ENCODE measurements at places on chromosomes 3 and 15.

DNA sequence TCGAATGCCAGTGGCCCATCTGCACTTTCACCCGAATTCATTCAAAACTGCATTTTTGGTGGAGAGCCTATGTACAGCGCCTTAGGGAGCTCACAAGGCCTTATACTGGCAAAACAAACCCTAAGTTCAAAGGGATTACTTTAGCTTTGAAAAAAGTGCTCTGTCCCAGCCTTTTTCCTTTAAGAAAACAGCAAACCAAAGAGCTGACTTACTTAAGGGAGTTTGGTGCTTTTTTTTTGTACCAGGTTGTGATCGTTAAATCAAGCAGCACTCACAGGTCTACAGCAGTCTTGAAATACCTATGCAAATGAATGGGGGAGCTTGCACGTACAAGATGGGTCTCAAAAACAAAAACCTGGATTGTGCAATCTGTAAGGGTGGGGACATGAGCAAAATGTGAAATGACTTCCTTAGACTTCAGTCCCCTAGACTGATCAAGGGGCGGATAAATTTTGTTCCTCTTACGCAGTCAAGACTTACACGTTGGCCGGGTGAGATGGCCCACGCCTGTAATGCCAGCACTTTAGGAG lies 11.6 kb upstream of the PIK3CB start:
- DNase-seq = no peak

- DNase-seq = no peak
Observed at GRCh38 chr3:33488683-33489082, 48.5 kb upstream of the UBP1 start.

DNA sequence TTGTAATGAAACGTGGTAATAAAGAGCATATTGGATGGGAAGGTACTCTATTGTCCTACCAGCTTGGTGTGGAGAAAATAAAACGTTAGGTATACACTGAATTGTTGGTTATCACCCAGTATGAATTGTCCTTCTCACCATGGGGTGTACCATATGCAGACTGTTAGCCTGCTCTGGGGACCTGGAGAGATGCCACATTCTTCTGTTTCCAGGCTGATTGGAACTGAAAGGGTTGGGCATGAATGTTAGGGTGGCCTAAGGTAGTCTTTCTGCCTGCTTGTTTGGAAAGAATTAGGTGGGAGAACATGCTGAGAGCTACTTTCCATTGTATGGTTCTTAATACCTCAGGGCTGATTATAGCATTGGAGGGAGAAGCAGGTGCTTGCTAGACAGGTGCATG lies 340.6 kb downstream of the PTPRG start:
- DNase-seq = no peak

DNA sequence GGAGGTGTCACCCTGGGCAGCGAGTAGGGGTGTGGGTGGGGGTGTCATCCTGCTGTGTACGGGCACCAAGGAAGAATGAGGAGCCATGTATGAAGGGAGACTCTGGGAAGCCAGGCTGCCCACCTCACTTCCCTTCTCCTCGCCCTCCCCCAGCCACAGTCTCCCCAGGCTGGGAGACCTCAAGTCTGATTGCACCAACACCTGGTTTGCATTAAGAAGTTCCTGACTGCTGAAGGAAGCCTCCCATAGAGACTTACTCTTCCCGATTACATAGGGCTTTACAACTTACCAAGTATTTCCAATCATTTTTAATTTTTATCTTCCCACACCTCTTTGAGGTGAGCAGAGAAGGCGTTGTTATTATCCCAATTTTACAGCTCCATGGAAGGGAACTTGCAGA lies 29.5 kb upstream of the SMAD3 start:
- no peak for DNase-seq

GRCh38 chr3:13689373-13690260 lies 140.7 kb downstream of the FBLN2 start:
- no peak for DNase-seq

GRCh38 chr3:178536211-178537079 lies at the start of gene KCNMB2:
Gene KCNMB2, plus strand, starts transcription at chr3:178536436.
- no peak for DNase-seq

DNA sequence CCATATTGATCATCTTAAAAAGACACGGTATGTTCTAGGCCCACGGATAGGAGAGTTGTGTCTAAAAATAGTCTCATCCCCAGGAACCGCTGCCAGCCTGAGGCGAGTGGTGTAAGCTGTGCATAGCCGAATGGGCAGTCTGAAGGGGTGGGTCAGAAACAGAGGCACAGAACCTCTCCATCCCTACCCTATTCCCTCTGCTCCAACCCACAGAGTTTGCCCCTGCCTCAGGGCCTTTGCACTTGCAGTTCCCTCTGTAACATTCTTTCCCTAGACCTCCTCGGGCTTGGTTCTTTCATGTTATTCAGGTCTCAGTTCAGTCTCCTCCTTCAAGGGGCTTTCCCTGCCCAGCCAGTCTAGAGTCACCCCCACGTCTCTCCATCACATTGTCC lies 4.8 kb downstream of the SCN5A start:
- peak; percentile 25 for DNase-seq

DNA sequence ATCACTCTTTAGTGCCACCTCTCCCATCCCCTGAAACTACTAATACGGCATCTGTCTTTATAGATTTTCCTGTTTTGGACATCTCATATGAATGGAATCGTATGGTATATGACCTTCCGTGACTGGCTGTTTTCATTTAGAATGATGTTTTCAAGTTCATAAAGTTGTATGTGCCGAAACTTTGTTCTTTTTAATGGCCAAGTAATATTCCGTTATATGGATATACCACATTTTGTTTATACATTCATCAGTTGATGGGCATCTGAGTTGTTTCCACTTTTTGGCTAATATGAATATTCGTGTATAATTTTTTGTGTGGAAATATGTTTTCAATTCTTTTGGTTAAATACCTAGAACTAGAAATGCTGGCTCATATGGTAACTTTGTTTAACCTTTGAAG lies 49.5 kb downstream of the PIAS1 start:
- no peak for DNase-seq

- DNase-seq = peak; percentile 50
Observed at GRCh38 chr3:128794067-128794768, 68.2 kb downstream of the RAB7A start.

GRCh38 chr3:12785096-12785495 lies 11.4 kb upstream of the CAND2 start:
- no peak for DNase-seq

- peak; percentile 85 for DNase-seq
Observed at GRCh38 chr3:45978006-45978761, 17.4 kb downstream of the FYCO1 start.

- DNase-seq = no peak
Observed at GRCh38 chr3:116716490-116716889, 6.9 kb downstream of the TUSC7 start.

DNA sequence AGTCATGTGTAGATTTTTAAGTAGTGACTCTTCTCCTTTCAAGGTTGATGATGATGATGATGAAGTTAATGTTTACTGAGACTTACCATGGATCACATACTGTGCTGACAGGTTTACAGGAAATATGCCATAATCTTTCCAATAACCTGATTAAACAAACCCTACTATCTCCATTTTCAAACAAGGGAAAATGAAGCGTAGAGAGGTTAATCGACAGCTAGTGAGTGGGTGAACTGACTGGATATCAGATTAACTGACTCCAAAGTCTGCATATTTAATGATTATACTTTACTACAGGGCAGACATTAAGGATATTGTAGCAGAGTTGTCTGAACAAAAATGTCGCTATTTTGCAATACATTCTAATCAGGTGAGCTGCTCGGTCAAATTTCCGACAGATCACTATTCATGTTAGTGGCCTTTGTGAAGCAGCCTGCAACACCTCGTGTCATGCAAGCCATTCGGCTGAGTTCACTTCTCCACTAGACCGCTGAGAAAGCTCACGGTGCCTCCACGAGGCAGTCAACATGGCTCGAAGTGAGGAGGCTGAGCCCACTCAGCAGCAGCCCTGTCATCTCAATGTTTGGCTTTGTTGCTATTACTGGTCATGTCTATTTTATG lies 264.2 kb downstream of the NFKBIZ start:
- DNase-seq = no peak

DNA sequence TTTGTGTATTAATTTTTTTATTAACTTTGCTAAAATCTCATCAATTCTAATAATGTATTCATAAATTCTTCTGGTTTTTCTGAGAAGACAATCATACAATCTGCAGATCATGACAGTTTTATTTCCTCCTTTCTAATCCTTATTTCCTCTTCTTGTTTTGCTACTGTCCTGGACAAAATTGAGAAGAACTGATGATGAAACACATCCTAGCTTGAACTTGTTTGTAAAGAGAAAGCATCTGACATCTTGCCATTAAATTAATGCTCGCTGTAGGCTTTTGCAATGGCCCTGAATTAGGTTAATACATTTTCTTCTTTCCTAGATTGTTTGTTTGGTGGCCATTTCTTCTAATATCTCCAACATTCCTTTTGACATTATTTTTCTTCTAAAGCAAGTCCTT lies 110.9 kb upstream of the TPM1 start:
- DNase-seq = no peak

GRCh38 chr3:99419116-99419515 lies 219.3 kb upstream of the COL8A1 start:
- no peak for DNase-seq

DNA sequence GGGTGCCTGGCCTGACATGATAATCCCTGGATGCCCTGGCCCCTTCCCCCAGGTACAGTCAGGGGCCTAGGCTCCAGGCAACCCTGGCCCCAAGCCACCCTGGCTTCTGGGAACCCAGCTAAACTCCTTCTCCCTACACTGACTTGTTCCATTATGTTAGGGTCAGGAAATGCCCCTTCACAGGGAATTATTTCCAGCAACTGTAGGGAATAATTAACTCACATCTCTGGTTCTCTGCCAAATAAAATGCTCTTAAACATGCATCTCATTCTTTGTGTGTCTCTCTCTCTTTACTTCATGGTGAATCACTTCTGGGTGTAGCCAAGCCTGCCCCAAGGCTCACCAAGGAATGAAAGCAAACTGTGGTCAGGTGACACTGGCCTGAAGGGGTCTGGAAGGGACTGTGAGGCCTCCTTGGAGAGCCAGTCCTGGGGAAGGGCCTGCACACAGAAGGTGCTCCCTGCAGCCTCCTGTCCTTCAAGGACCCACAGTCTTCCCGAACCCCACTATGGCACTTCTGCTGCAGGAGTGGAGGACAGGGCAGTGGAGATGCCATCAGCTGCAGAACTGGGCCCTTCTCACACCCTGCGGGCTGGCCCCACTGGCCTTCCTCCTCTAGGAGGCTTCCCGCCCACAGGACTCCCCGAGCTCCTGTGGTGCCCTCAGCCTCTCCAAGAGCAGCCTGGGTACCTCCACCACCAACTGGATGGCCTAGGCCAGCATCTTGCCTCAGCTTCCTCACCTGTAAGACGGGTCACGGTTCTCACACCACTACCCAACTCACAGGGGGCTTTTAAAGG lies 17.6 kb downstream of the TKT start:
- DNase-seq = no peak

- no peak for DNase-seq
Observed at GRCh38 chr3:111808439-111808838, 50.6 kb upstream of the PHLDB2 start.
